ENCODE measurements at places on chromosomes 7 and 10.

GRCh38 chr10:94991243-94991888, 52.9 kb downstream of the CYP2C9 start:
- DNase-seq = no peak

DNA sequence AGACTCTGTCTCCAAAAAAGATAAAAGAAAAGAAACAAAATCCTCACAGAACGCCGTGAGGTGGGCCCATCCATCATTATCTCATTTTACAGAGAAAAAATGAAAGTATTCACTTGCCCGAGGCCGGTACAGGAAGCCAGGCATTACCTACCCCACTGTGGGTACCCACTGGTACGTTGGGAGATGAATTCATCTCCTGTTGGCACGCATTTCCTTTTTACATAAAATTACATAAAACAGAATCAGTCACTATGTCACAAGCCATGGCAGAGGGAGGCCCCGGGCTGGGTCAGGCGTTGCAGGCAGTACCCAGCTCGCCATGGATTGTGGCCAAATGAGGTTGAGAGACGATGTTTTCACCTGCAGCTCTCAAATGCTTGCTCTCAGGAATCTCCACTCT, 38.6 kb upstream of the TNRC18 start:
- DNase-seq = no peak

DNA sequence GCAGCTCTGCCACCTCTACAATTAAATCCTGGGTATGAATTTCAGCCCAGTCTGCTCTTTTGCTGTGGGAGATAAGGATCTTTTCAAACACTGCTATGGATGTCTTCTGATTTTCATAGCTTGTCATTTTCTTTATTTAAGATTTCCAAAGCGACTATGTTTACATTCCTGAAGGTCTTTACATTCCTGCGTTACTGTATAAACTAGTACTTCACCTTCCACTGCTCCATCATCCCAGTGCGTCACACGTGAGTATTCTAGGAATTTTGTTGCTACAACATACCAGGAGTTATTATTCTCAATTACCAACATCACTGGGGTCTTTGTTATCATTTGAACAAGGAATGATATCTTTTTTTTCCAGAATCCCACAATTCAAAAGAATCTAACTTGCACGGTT, 944.7 kb downstream of the SORCS3 start:
- DNase-seq = no peak

GRCh38 chr7:103391976-103392375, 44.5 kb downstream of the PSMC2 start:
- no peak for DNase-seq

DNA sequence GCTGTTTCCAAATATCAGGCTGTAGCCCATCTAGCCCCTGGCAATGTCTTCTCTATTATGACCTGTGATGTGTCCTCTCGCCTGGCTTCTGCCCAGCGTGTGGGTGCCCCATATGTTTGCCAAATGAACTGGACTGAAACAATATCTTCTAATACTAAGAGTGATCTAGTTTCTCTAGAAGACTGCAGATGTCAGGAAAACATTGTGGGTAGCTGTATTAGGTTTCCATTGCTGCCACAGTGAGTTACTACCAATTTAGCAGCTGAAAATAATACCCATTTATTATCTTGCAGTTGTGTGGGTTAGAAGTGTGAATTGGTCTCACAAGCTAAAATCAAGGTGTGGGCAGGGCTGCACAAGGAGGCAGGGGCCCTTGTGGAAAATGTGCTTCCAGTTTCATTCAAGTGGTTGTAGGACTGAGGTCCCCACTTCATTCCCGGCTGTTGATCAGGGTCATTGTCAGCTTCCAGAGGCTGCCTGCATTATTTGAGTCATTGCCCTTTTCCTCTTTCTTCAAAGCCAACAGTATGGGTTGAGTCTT, 202.8 kb upstream of the BMPER start:
- DNase-seq = no peak

GRCh38 chr10:112581921-112582320, 134.9 kb downstream of the VTI1A start:
- DNase-seq = no peak

- DNase-seq = no peak
Observed at GRCh38 chr10:70162151-70162891, 8.0 kb downstream of the SAR1A start.

- no peak for DNase-seq
Observed at GRCh38 chr7:141649137-141649864, 52.7 kb downstream of the DENND11 start.

GRCh38 chr7:147509541-147510200, 1080.9 kb upstream of the C7orf33 start:
- DNase-seq = no peak

DNA sequence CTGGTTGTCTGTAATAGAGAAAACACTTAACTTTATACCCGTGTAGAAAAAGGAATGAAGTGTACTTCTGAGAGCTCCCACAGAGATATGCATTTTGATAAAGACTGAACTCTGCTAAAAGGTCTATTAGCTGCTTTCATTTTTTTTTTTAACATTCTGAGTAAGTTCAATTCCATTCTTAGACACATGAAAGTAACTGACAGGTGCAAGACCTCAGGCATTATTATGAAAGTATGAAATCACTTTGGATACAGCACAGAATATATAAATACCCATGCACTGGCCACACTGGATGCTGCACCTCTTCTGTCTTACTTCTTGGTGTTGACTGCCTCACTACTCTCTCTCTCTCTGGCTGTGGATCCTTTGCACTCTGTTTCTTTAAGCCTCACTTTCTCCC, 46.2 kb downstream of the VWDE start:
- no peak for DNase-seq

DNA sequence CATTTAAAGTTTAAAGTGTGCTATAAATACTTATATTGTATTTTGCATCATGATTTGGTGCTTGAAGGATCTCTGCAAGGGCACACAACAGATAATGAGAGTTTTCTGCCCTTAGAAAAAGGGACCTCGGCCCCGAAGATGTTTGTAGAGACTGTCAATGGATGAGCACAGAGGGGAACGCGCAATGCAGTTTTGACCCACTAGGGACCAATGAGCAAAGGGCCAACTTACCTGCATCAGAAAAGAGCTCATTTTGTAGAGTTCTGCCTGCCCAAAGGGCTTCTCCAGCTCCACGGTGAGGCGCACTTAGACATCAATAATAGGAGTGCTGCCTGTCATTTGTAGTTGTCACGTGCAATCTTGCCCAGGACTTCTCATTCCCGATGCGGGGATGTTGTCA, 91.1 kb downstream of the BUB3 start:
- no peak for DNase-seq

GRCh38 chr7:143493751-143494150, 16.1 kb downstream of the TAS2R41 start:
- no peak for DNase-seq

GRCh38 chr10:47090042-47090441, 178.8 kb downstream of the PTPN20 start:
- no peak for DNase-seq

DNA sequence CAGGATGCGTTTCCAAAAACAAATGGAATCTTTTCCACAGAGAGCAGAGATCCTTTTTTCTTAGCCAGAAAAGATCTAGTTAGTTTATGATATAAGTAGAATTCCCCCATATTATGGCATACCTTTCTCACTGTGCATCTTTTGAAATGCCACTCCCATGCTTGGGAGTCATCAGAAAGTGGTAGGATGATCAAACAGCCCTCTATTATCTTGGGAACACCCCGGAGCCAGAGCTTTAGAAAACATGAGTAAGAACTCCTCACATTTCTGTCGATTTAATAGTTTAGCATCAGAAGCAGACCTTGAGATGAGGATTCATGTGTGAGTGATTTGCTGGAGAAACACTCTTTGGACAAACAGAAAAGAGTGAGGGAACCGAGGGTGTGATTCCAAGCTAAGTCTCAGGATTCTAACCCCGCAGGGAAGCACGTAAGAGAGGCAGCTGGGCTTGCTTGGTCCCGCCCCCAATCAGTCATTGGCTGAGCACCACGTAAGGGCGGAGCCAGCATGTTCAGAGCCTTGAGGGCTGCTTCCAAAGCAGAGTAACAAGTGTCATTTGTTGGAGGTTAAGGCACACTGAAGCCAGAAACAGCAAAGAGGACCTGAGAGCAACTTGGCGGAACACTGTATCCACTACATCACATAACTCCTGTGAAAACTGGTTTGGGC, 43.7 kb upstream of the NXPH1 start:
- DNase-seq = no peak

DNA sequence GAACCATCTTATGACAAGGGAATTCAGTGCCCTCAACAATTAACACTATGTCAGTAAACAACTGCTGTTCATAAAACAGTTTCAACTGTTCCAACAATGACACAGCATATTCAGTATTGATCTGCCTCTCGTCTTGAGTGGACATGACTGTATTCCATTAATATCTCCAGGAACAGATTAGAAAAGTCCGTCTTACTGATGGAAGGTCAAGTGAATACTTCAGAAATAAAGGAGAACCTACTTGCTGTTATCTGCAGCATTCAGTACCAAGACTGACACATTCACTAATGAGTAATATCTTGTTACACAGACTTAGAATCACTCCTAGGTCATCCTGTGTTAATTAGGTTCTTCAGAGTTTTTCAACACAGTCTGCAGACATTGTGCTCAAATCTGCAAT, 12.1 kb downstream of the KBTBD2 start:
- DNase-seq = no peak

- no peak for DNase-seq
Observed at GRCh38 chr10:122853665-122854313, 8.1 kb upstream of the CUZD1 start.

GRCh38 chr10:10307551-10307950, 710.1 kb upstream of the CELF2 start:
- DNase-seq = no peak

GRCh38 chr7:104895522-104896236, 118.3 kb upstream of the KMT2E start:
- DNase-seq = no peak

- DNase-seq = no peak
Observed at GRCh38 chr10:24958721-24959381, 6.4 kb upstream of the PRTFDC1 start.

DNA sequence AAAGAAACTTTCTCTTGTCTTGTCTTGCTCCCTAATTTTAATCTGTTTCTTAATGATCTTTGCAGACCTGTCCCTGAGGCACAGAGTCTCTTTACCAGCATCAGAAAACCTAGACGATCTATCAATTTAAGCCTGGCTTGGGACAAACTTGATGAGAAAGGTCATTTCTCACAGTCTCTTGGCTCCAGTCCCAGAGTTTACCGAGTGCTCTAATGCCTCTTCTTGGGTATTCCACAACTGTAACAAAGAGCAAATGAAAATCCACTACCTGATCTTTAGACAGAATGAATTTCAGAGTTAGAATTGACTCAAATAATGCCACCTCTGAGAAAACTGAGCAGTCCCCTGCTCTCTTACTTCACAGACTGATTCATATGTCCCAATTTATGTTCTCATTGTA, 106.4 kb upstream of the DNAJB12 start:
- no peak for DNase-seq

GRCh38 chr7:112410092-112410491, 40.2 kb upstream of the IFRD1 start:
- DNase-seq = no peak

DNA sequence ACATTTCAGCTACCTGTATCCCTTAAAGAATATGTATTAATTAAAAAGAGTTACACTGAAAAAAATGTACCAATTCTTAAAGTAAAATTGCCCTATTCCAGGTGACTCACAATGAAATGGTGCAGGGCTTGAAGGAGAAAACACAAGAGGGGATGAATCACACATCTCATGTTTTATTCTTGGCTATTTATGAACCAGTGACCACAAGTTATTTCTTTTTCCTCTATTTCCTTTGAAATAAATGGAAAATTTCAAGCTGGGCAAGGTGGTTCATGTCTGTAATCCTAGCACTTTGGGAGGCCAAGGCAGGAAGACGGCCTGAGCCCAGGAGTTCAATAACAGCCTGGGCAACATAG, 106.8 kb downstream of the UBE2H start:
- no peak for DNase-seq

DNA sequence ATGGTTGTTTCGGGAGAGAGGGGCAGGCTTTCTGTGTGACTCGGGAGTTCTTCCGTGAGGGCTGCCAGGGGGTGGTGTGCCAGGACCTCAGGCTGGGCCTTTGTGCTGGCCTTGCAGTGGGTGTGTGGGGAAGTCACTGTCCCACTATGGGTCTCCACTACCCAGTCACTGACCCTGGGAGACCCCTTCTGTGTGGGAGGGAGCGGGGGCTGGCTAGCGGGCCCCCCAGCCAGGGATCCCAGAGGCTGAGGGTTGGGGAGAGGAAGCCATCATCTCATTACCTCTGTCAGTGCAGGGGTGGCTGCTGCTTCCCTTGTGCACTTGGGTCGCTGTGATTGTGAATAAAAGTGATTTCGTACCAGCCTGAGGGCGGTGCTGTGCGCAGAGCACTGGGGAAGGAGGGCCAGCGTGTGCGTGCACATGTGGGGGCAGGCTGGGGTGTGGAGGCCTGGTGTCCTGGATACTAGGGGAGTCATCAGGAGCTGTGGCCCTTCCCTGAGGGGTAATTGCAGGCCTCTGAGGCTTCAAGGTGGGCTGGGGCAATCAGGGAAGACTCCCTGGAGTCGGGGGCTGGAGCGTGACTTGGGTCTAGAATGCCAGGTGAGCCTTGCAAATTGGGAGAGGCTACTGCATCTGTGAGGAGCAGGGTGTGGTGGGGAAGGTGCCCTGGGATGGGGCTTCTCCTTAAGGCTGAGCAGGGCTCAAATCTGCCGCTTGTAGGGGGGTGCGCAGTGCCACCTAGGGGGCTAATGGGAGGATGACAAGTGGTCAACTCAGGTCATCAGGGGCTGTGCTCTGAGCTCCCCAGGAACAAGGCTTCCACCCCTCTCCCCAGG, 98.9 kb downstream of the NEURL1 start:
- DNase-seq = peak; percentile 9

GRCh38 chr7:44743750-44744149, 4.9 kb upstream of the ZMIZ2 start:
- DNase-seq = no peak

GRCh38 chr7:2954433-2954853, 89.2 kb downstream of the CARD11 start:
- no peak for DNase-seq

GRCh38 chr10:21247592-21247991, 277.9 kb downstream of the SKIDA1 start:
- DNase-seq = no peak

DNA sequence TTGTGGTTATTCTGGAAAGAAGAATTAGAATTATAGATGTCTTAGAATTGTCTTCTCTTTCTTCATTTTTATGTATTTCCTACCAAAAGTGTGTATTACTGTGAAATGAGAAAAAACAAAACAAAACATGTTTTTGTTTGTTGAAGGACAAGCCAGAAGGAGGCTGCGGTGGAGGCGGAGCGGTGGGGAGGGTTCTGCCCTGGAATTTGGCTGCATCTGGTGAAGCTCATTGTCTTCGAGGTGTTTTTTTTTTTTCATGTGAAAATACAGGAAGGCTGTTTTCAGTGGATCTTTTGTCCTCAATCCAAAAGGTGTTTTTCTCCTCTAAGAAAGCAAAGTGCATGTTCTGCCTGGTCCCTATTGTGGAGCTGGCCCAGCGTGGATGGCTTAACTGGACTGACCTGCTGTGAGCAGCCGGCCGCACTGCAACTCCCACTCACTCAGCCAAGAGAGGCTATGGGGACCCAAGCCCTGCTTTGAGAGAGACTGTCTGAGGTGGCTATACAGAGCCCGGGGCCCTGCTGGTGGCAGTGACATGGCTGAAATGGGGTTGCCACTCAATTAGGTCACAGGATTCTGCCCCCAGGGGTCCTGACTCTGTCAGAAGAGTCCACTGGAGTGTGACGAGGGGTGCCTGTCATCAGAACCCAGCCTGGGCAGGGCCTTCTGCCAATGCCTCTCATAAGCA, 184.9 kb upstream of the MKI67 start:
- no peak for DNase-seq

- no peak for DNase-seq
Observed at GRCh38 chr10:93471110-93471651, 11.0 kb downstream of the MYOF start.

- DNase-seq = no peak
Observed at GRCh38 chr7:68629-69028, 123.7 kb upstream of the FAM20C start.
